Skeletal muscle cell (primary cell): ENCODE measurements at places on chromosomes 3 and 15.

GRCh38 chr3:97927704-97928103 lies 44.5 kb downstream of the RIOX2 start:
- no peak for DNase-seq

GRCh38 chr3:140911822-140912221 lies 29.8 kb upstream of the SLC25A36 start:
- DNase-seq = no peak

- no peak for DNase-seq
These were observed 112.3 kb downstream of the IQCH start for GRCh38 chr15:67366904-67367303.

DNA sequence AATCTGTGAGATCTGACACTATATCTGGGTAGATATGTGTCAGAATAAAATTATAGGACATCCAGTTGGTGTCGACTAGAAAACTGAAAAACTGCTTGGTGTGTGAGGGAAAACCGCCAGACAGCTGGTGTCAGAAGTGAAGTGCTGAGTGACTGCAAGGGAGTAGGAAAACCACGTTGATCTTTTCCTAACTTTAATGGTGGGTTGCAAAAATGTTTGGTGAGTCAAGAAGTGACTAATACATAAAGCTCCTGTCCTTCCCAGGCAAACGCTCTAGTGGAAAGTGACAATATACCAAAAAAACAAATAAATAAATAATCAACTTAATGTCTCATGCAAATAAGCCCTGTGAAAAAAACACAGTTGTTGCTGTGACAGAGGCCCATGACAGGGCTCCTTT lies 7.3 kb upstream of the CD96 start:
- DNase-seq = peak; percentile 42

- DNase-seq = no peak
These were observed 127.5 kb downstream of the SNRK start for GRCh38 chr3:43413676-43414368.

DNA sequence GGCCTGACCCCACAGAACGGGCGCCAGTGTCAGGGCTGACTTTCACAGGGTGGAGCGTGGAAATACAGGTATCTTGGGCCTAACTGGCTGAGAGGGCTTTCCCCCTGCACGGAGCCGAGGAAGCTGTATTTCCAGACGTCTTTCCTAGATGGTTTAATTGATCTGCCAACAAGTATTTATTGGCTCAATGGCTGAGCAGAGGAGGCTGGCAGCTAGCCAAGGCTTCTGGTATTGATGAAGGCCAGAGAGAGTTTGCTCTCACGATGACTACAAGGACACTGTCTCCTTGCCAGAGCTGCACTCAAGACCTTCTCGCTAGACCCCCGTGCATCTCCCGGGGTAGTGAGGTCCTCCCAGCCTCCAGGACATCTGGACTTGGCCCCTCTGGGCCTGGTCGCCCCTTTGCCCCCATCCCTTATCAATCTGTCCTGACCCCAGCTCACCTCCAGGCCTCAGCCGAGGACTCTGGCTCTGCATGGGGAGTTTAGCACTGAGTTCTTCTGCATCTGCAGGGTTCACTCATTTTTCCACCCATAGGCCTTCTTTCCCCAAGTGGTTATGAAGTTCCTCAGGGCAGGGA lies 20.6 kb downstream of the SPSB4 start:
- no peak for DNase-seq

DNA sequence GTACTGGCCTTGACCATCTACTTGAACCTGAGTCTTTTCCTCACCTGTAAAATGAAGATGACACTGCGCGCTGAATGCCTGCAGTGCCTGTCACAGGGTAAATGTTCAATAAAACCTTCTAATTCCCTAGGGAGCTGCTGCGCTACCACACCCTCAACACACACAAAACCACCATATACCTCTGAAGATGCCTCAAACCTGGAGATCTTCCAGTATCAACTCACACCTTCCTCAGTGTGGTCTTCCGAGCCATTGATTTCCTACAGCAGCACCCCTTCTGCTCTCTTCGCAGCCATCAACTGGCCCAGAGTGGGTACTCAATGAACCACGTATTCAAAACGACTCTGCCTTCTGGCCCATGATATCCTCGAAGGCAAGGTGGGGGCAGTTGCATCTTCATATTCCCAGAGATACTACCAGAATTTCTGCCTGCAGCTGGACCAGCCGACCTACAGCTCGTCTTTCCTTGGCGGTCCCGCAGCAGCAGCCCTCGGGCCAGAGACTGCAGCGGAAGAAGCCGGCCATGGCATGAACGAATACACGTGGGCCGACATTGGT lies 695 bp downstream of the RPL32 start:
- no peak for DNase-seq
